Endodermal cell (in vitro differentiated cells): ENCODE measurements at places on chromosomes 13 and 19. TPM values are rescaled to one million over a fixed set of nuclear protein-coding genes. Genes with fewer than 3 reads are reported as not detected.

Gene TMEM91
- total RNA-seq = 5.2 and 5.7 TPM in 2 replicates

Gene CDX2
- not detected in 3 replicates for total RNA-seq

GRCh38 chr13:31485183-31485582 lies 254.1 kb upstream of the RXFP2 start:
- H3K27me3 ChIP-seq = no peaks in the 10 kb centered on the region
- peaks cover 14% of the 10 kb centered on the region for H3K4me1 ChIP-seq
- DNase-seq = no peak
- H3K36me3 ChIP-seq = no peaks in the 10 kb centered on the region
- no peak overlapping the region for H3K27ac ChIP-seq

DNA sequence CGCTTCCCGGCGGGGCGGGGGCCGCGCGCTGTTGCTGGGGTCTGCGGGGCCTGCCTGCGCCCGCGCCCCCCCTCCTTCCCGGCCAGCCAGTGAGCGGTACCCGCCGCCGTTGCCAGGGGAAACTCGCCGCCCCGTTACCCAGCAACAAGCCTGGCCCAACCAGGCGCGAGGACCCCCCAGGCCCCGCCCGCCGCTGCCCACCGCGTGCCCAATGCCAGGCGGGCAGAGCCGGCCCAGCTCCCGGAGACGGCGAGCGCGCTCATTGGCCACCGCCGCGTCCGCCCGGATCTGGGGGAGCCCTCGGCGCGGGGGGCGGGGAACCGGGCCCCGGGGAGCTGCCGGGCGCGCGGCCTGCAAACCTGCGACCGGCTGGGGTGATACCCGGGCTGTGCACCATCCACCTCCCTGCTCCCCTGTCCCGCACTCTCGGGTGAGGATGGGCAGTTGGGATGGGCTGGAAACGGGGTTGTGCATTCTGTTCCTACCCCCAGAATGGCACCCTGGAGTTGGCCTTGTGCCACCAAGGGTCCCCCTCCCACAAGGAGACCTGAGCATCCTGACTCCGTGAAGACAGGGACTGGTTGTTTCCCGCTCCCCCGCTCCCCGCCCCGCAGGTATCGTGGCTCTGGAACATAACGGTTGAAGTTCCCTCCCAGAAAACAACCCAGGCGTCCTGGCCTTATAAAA lies 8.8 kb upstream of the BBC3 start:
- no peaks in the 10 kb centered on the region for H3K36me3 ChIP-seq
- no peak overlapping the region for H3K27ac ChIP-seq
- H3K27me3 ChIP-seq = peaks cover 44% of the 10 kb centered on the region
- H3K4me1 ChIP-seq = peaks cover 6% of the 10 kb centered on the region
- no peak overlapping the region for H3K4me3 ChIP-seq
- DNase-seq = peak; percentile 87

- H3K4me3 ChIP-seq = no peak overlapping the region
- no peaks in the 10 kb centered on the region for H3K27me3 ChIP-seq
- no peaks in the 10 kb centered on the region for H3K36me3 ChIP-seq
- H3K4me1 ChIP-seq = peaks cover 2% of the 10 kb centered on the region
These were observed 67.9 kb upstream of the FRY start for GRCh38 chr13:31963631-31964030.

Gene C19orf18
- total RNA-seq = 0.51 to 0.72 TPM in 2 of 3 replicates, not detected in the other

- no peaks in the 10 kb centered on the region for H3K4me1 ChIP-seq
- H3K27ac ChIP-seq = no peak overlapping the region
- H3K4me3 ChIP-seq = no peak overlapping the region
These were observed 11.4 kb upstream of the STARD13 start for GRCh38 chr13:33296793-33297425.

Gene PLEKHF1
- 0.84 to 2.6 TPM (median 2.3 TPM) in 3 replicates for total RNA-seq

DNA sequence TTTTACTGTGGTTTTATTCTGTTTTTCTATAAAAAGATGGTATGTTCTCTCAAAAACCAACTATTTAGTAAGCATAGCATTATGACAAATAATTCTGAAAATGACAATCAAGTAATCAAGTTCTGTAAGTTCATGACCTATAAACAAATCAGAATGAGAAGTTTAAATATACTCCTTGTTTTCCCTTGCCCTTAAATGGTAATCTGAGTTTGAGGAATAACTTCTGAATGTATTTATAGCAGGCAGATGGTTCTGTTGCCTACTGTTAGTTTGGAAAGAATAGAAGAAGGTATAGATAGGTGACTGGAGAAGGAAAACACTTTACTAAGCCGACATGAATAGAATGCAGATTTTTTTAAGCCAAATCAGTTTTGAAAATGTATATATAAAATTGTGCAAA lies 63.9 kb downstream of the POSTN start:
- H3K27me3 ChIP-seq = no peaks in the 10 kb centered on the region
- no peaks in the 10 kb centered on the region for H3K4me1 ChIP-seq
- DNase-seq = no peak
- no peak overlapping the region for H3K4me3 ChIP-seq
- no peaks in the 10 kb centered on the region for H3K36me3 ChIP-seq
- H3K27ac ChIP-seq = no peak overlapping the region

DNA sequence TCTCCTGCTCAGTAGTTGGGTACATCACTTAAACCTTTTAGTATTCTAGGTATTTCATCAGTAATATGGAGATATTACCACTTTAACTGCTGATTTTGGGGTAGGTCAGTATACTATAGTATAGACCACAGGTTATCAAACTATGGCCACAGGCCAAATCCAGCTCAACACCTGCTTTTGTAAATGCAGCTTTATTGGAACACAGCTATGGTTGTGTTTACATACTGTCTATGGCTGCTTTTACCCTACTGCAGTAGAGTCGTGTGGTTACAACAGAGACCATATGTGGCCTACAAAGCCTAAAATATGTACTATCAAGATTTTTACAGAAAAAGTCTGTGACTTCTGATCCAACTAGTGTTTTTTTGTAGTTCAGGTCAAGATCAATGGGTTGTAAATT lies 10.3 kb downstream of the COG6 start:
- no peaks in the 10 kb centered on the region for H3K4me1 ChIP-seq
- DNase-seq = no peak
- H3K27me3 ChIP-seq = no peaks in the 10 kb centered on the region

DNA sequence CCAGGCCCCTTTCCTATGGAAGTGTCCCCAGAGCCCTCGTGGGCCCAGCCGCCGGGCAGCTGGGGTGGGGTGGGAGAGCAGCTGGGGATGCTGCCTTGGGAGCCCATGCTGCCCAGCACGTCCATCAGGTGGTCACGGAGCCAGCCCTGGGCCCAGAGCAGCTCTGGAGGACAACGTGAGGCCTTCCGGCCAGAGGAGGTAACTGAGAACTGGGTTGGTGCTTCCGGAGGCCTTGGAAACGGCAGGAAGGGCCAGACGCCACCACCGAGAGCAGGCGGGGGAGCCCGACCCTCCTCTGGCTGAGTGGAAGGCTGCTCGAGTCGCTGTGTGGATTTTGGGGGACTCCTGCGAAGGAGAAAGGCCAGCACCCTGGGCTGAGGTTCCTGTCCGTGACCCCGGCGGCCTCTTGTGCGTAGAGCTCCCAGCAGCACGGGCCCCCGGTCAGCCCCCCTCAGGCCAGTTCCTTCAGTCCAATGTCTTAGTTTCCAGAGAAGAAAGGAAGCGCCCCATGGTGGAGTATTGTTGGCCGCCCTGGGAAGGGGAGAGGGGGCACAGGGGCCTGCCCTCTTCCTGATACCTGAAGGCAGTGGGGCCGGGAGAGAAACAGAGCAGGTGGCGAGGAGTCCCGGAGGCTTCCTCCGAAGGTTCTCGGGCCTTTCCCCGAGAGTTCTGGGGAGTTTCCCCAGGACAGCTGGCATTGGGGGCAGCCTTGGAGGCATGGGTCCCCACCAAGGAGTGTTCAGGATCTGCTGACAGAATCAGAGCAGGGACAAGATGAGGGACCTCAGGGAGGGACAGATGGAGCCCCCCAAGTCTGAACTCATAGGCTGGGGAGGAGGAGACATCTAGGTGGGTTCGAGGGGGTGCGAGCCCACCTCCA lies 68.8 kb downstream of the MLLT1 start:
- DNase-seq = no peak
- H3K27me3 ChIP-seq = no peaks in the 10 kb centered on the region
- no peak overlapping the region for H3K4me3 ChIP-seq
- H3K36me3 ChIP-seq = peaks cover 10% of the 10 kb centered on the region

Gene ACER1
- total RNA-seq = not detected in 3 replicates

GRCh38 chr13:99859178-99860177 lies 112.1 kb downstream of the ZIC5 start:
- H3K4me1 ChIP-seq = no peaks in the 10 kb centered on the region
- peak overlapping the region; percentile 45 for H3K27ac ChIP-seq
- no peak overlapping the region for H3K4me3 ChIP-seq
- H3K36me3 ChIP-seq = no peaks in the 10 kb centered on the region

GRCh38 chr13:44313674-44314073 lies 60.0 kb upstream of the SERP2 start:
- no peaks in the 10 kb centered on the region for H3K27me3 ChIP-seq
- DNase-seq = no peak
- H3K36me3 ChIP-seq = no peaks in the 10 kb centered on the region
- H3K4me1 ChIP-seq = no peaks in the 10 kb centered on the region
- H3K4me3 ChIP-seq = no peak overlapping the region

Gene TEX101
- 0.59 and 1.1 TPM in 2 replicates for total RNA-seq

GRCh38 chr13:109941951-109942350 lies 155.6 kb upstream of the IRS2 start:
- H3K27me3 ChIP-seq = no peaks in the 10 kb centered on the region
- no peak for DNase-seq
- no peaks in the 10 kb centered on the region for H3K36me3 ChIP-seq
- H3K4me1 ChIP-seq = no peaks in the 10 kb centered on the region

GRCh38 chr13:30673669-30674521 lies 56.2 kb downstream of the USPL1 start:
- no peaks in the 10 kb centered on the region for H3K4me1 ChIP-seq
- H3K27me3 ChIP-seq = no peaks in the 10 kb centered on the region
- DNase-seq = peak; percentile 95
- no peaks in the 10 kb centered on the region for H3K36me3 ChIP-seq

DNA sequence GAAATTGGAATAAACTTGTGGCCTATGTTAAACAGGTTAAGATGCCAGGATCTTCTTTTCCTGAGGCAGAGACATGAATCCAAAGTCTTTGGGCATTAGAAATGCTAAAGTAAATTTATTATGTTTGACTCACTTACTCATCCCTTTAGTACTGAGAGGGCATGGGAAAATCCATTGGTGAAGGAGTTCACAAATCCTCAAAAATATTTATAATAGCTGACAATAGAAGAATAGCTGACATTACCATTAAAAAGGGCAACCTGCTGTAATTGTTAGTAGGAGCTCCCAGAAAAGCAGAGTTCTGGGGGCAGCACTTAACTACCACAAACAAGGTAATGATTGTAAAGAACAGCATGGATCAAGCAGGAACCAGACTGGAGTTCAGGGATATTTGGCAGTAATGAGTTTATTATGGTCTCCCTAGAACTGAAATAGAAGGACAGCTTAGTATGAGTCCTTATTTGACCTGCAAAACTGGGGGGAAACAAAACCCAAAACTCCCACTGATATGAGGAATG lies 285.8 kb upstream of the KLHL1 start:
- peaks cover 17% of the 10 kb centered on the region for H3K4me1 ChIP-seq
- no peaks in the 10 kb centered on the region for H3K27me3 ChIP-seq
- no peak overlapping the region for H3K27ac ChIP-seq
- no peak for DNase-seq
- H3K36me3 ChIP-seq = no peaks in the 10 kb centered on the region

DNA sequence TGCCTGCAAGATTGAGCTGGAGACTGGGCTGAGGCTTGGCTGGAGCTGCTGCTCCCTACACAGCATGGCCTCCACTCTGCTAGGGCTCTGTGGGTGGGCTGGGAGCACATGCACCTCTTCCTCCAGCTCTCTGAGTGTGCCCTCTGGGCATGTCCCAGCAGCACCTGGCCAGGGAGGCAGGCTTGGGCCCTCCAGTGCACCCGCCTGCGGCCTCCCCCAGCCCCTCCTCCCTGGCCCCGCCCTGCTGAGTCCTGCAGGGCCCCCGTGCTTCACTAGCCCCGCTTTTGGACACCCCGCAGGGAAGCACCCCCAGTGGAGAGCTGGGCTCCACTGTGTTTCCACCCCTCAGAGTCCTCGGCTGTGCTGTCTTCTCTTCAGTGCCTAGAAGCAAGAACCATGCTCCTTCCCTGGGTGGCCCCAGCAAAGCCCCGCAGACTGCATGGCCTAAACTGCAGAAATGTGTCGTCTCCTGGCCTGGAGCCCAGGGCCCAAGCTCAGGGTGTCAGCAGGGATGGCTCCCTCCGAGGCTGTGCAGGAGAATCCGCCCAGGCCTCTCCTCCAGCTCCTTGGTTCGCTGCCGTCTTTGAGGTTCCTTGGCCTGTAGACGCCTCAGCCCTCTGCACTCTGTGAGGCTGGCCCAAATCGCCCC lies 5.0 kb upstream of the TEX29 start:
- peaks cover 7% of the 10 kb centered on the region for H3K36me3 ChIP-seq
- no peak overlapping the region for H3K4me3 ChIP-seq
- H3K27ac ChIP-seq = no peak overlapping the region

GRCh38 chr19:27993619-27994570 lies 1219.1 kb downstream of the UQCRFS1 start:
- DNase-seq = no peak
- H3K36me3 ChIP-seq = no peaks in the 10 kb centered on the region
- no peaks in the 10 kb centered on the region for H3K27me3 ChIP-seq
